ENCODE measurements at places on chromosomes 16 and 17.

DNA sequence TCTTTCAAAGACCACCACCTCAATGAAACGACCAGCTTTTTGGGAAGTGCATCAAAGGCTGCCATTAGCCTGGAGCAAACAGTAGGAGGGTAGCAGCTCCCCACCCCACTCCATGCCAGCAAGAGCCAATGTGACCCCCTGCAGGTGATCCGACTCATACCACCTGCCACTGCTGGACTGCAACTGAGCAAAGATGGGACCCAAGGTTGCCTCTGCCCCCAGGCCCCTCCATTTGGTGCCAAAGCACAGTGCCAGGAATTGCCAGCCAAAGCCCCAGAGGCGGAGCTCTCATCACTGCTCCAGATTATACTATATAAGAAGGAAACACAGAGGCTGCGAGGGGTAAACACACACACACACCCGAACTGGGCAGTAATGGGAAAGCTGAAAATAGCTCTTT, 8.3 kb downstream of the PITPNM3 start:
- DNase-seq = no peak

- DNase-seq = no peak
Measured at GRCh38 chr17:60971515-60972369, 294.1 kb downstream of the BCAS3 start.

- DNase-seq = no peak
Measured at GRCh38 chr16:80720804-80721371, 83.5 kb downstream of the CDYL2 start.

DNA sequence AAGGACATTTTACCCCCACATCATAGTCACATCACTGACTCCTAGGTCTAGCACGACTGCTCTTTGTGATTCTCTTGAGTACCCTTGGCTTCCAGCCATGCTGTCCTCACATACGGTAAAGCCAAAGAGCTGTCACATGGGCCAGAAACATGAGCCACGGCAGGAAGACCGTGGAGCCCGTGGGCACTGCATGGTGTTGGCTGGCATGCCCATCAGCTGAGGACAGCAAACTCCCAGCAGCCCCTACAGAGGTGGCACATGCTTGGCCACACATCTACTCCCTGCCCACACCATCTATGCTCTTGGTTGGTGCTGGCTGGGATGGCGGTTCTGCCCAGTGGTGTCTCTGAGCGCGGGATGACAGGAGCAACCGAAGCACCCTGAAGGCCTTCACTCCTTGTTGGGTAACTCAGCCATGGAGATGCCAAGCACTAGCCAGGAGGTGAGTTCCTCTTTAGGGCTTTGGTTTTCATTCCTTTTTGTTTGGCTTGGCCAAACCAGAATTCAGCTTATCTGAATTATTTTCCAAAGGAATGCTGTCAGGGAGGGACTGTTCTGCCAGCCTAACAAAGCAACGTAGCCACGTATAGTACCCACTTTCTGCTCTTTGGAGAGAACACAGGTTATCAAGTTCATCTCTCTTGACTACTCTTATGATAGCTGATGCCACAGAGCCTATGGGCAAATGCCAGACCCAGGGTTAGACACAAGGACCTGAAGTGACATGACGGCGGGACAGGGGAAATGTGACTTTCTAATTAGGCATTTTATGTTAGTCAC, 10.0 kb downstream of the TNFAIP1 start:
- no peak for DNase-seq

DNA sequence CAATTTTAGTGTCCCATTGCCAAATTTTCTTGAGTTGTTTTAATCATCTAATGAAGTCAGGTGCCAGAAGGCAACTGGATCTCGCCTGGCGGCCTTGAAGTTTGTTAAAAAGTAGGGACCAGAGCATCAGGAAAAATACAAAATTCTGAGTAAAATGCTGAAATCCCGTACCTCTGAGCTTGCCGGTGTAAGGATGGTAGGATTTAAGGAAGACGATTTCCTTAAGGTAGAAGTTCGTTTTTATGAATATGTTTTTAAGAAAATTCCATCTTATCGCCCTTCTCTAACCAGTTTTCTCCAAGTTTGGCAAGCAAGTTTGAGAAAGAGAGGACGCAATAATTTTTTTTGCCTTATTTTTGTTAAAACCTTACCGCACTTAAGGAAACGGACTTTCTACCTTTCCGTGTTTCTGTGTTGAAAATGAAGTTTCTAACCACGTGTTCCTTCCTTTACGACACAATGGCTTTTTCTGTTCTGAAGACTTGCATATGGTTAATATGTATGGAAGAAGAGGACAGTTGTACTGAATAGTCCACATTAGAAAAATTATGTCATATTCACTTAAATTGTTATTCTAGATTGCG, 748 bp downstream of the ATF7IP2 start:
- DNase-seq = no peak

GRCh38 chr17:65535777-65536572, 25.5 kb downstream of the AXIN2 start:
- no peak for DNase-seq

DNA sequence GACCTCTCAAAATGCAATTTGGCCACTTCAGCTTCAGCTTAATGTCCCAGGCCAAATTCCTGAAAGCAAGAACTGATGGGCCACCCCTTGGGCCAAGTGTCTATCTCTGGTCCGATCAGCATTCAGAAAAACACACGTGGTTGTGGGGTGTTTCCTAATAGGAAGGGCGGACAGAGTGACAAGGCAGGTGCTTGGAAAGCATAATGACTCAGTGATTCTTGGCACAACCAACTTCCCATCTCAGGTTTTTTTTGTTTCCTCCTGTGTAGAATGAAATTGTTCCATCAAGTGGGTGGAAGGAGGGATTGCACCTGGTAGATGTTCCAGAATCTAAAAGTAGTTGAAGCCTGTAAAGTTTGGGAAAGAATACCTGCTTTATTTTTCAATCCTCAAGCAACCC, 155.6 kb downstream of the HS3ST2 start:
- no peak for DNase-seq

- DNase-seq = no peak
Measured at GRCh38 chr17:64162554-64162953, 32.6 kb upstream of the ERN1 start.

DNA sequence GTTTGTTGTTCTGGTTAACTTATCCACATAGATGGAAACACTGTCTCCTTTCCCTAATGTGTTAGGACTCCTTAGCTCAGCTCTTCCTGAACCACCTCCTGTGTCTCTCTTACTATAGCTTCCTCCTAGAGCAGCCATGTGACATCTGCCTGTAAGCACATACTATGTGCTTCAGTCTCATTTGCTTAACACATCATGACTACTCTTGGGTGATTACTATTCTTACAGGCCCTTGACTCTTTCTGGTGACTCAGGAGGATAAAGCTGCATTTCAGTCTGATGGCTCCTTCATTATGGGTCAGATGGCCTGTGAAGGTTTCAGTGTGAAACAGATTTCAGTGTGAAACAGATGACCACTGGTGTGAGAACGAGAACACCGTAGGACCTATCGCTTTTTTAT, 320 bp upstream of the KRTAP4-2 start:
- no peak for DNase-seq

- DNase-seq = no peak
Measured at GRCh38 chr17:19702217-19702641, 14.2 kb downstream of the SLC47A2 start.

GRCh38 chr17:34675143-34675542, 95.8 kb downstream of the TMEM132E start:
- DNase-seq = no peak

DNA sequence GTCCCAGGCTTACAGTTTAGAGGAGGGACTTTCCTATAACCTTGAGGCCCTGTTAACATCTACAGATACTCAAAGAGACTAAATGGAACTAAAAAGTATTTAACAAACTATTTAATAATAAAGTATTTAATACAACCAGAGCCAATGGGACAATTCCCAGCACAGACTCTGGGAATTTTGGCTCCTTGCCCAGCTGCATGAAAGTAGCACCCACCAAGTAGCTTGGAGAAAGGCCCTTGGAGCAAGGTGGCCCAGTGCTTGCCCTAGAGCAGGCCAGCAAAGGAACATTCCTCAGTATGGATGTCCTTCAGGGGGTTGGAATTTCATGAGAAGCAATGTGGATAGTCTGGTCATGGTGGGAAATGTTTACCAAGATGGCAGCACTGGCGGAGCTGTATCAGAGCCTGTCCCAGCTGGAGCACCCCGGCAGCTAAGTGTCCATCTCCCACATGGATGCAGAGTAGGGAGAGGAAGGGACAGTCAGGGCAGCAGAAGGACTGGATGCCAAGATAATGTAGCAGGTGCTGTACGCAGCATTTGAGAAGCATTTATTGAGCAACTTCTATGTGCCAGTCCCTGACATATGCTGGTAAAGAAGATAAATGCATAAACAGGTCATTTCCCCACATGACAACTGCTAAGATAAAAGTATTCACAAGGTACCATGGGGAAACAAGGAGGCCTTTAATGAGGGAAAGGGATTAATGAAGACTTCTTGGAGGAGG, 5.2 kb upstream of the SMARCD2 start:
- no peak for DNase-seq

DNA sequence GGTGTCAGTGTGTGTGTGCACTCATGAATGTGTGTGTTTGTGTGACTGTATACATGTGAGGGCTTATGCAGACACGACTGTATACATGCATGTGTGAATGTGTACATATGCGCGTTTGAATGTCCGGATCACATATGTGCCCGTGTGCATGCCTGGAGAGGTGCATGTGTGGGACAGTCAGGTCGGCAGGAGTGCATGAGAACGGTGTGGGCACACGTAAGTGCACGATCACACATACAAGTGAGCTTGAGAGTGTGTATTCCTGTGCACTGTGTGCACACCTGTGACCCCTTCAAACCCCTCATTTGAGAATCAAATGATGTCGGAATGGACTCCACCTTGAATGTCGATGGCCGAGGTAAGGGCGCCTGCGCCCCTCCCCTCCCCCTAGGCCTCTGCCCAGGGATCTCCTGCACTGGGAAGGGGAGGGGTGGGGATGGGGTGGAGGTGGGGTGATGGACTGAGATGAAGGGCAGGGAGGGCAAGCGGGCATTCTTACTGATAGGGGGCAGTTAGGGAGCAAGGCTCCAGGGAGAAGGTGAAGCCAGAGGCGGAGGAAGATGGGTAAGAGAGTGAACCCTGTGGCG, 601 bp upstream of the NGFR start:
- DNase-seq = no peak

GRCh38 chr17:79941088-79942010, 94.3 kb downstream of the TBC1D16 start:
- DNase-seq = no peak

DNA sequence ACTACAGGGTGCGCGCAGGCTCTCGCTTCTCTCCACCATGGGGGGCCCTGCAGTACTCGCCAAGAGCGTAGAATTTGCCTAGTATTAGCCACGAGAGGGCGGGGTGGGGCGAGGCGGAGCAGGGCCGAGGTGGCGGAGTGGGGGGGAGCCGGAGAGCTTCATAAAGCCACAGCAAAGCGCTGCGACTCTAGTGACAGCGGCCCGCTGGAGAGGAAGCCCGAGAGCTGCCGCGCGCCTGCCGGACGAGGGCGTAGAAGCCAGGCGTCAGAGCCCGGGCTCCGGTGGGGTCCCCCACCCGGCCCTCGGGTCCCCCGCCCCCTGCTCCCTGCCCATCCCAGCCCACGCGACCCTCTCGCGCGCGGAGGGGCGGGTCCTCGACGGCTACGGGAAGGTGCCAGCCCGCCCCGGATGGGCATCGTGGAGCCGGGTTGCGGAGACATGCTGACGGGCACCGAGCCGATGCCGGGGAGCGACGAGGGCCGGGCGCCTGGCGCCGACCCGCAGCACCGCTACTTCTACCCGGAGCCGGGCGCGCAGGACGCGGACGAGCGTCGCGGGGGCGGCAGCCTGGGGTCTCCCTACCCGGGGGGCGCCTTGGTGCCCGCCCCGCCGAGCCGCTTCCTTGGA, at the start of gene TBX21:
TSS of gene TBX21 (plus strand) at position 190 of the 627 bp plus-strand sequence. CDS start at position 409, 219 bp downstream.
- DNase-seq = no peak

DNA sequence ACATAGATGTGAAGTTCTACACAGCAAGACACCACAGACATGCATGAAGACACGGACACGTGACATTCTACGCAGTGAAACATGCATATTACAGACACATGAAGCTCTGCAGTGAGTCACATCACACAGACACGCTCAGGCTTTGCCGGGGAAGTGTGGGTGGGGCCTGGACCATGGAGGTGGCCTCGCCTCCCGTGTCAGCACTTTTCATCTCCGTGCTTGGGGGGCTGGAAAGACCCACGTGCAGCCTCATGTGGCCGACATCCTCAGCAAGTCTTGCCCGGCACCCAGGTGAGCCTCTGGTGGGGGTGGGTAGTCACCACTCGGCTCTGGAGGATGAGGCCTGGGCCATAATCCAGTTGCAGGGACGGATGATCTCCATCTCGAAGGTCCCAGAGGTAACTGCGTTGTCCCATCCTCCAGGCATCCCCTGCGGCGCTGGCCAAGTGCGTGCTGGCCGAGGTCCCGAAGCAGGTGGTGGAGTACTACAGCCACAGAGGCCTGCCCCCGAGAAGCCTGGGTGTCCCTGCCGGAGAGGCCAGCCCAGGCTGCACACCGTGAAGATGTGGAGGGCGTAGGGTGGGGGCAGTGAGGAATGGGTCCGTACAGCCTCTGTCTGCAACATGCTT, 17.3 kb upstream of the DPEP1 start:
- no peak for DNase-seq

- DNase-seq = no peak
Measured at GRCh38 chr16:70527315-70527996, 3.8 kb downstream of the SF3B3 start.

DNA sequence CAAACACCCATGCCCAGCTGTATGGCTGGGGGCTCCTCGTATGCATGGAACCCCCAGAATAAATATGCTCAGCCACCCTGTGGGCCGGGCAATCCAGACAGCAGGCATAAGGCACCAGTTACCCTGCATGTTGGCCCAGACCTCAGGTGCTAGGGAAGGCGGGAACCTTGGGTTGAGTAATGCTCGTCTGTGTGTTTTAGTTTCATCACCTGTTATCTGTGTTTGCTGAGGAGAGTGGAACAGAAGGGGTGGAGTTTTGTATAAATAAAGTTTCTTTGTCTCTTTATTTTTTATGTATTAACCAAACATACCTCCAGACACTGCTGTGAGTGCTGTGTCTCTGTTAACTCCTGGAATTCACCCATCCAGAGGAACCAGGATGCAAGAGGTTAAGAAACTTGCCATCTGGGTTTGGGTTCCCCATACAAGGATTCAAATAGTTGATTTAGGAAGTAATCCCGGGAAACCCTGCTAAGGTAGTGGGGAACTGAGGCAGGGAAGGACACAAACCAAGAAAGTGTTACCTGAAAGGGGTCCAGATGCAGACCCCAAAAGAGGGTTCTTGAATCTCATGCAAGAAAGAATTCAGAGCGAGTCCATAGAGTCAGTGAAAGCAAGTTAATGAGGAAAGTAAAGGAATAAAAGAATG, 37.4 kb upstream of the IL21R start:
- DNase-seq = no peak

GRCh38 chr17:35212668-35213067, 18.5 kb upstream of the SLC35G3 start:
- no peak for DNase-seq

GRCh38 chr17:1592751-1593629, 30.4 kb upstream of the PITPNA start:
- DNase-seq = no peak

DNA sequence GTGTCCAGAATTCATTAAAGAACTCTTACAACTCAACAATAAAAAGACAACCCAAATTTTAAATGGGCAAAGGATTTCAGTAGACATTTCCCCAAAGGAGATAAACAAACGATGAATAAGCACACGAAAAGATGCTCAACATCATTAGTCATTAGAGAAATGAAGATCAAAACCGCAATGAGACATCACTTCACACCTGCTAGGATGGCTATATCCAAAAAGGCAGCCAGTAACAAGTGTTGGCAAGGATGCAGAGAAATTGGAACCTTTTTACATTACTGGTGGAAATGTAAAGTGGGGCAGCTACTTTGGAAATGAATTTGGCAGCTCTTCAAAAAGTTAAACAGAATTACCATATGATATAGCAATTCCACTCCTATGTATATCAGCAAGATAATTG, 42.0 kb downstream of the PITPNM3 start:
- no peak for DNase-seq

GRCh38 chr17:51820252-51820651, 338.3 kb downstream of the CA10 start:
- no peak for DNase-seq

Data from SK-N-MC (cell line).